ENCODE measurements at places on chromosomes 1 and 21.

DNA sequence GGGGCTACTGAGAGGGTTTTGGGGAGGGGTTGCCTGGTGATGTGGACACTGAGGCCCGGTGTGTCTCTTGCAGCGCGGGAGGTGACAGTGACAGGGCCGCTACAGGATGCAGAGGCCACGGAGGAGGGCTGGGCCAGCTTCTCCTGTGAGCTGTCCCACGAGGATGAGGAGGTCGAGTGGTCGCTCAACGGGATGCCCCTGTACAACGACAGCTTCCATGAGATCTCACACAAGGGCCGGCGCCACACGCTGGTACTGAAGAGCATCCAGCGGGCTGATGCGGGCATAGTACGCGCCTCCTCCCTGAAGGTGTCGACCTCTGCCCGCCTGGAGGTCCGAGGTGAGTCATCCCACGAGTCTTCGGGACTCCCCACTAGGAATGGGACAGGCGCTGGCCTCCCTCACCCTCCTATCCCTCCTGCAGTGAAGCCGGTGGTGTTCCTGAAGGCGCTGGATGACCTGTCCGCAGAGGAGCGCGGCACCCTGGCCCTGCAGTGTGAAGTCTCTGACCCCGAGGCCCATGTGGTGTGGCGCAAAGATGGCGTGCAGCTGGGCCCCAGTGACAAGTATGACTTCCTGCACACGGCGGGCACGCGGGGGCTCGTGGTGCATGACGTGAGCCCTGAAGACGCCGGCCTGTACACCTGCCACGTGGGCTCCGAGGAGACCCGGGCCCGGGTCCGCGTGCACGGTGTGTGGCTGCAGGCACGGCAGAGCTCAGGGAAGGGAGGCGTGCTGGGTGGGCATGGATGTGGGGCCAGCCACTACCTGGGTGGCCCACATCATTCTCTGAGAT lies 72.5 kb downstream of the OBSCN start:
- peak; percentile 71 for DNase-seq

DNA sequence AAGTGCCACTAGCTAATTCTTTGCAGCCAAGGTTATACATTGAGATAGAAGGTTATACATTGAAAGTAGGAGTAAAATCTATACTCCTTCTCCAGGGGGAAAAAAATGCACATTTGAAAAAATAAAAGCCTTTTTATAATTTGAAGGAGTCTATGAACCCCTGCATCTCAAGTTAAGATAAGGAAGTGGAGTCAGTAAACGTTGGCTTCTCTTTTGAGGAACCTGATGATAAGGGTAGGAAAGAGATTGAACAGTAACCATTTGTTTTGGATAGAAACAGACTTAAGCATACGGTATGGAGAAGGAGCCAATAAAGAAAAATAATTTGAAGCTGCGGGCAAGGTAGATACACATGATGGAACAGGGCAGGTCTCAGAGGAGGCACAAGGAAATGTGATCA lies 64.1 kb downstream of the RPAP2 start:
- no peak for DNase-seq

GRCh38 chr1:36081926-36082485 lies 1.9 kb upstream of the TEKT2 start:
- DNase-seq: no peak

- no peak for DNase-seq
Observed at GRCh38 chr1:202588503-202589189, 121.6 kb downstream of the SYT2 start.

- DNase-seq: no peak
Observed at GRCh38 chr1:210607361-210607760, 278.7 kb downstream of the HHAT start.

- no peak for DNase-seq
Observed at GRCh38 chr1:7491818-7492173, 279.3 kb upstream of the VAMP3 start.

- DNase-seq: no peak
Observed at GRCh38 chr1:97907886-97908285, 12.9 kb downstream of the DPYD start.

GRCh38 chr1:46466477-46467182 lies 23.0 kb upstream of the DMBX1 start:
- no peak for DNase-seq

GRCh38 chr1:6075748-6076147 lies 30.1 kb downstream of the KCNAB2 start:
- no peak for DNase-seq

DNA sequence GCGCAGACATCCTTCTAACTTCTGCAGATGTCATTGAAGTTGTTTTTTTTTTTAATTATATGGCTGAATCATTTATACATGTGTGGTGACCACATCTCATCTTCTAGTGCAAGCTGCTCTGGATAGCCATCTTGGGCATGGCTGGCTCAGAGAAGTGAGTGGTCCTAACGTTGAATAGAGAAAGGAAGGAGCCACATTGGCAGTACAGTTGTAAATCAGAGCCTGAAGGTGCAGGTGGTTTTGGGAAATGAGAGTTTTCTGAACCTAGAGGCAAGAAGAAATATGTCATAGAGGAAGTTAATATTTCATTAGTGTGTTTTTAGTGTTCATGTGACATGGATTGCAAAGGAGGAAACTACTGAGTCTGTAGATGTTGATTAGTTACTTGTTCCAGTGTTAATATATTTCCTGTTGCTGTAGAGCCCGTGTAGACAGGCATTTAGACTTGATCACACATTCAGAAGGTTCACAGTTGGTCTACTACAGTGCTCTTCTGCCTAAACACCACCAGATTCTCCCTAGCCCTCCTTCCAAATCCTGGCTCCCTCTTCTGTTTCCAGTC lies 163.7 kb downstream of the ROR1 start:
- DNase-seq: no peak

- no peak for DNase-seq
Observed at GRCh38 chr1:4001461-4001860, 101.4 kb upstream of the C1orf174 start.

DNA sequence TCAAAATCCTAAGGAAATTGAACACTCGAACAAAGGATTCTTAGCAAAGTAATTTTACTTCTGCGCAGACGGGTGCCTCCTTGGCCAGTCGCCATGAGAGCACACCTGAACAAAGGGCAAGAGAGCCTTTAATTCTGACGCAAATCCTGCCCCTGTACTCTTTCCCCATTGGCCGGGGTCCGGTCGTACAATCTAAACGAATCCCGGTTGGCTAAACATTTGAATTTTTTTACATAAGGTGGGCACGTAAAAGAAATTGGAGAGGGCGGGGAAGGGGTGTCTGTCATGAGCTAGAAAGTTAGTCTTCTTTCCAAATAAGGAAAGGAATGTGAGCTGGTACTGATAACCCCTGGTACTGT lies 8.2 kb upstream of the IL22RA1 start:
- no peak for DNase-seq

DNA sequence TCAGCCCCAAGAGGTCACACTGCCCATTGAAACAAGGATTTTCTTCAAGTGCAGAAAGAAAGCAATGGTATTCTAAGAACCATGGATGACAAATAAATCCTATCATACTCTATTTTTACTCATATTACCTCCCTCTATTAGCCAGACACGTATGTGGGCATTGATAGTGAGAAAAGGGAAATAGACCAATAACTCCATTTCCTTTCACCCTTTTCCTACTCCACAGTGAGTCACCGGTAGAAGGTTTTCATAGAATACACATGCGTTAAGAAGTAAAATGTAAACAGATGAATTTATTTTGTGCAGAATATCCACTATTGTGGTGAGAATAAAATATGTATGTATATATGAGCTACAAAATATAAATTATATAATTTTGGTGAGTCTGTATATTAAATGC lies 568.9 kb upstream of the ADGRL4 start:
- no peak for DNase-seq

DNA sequence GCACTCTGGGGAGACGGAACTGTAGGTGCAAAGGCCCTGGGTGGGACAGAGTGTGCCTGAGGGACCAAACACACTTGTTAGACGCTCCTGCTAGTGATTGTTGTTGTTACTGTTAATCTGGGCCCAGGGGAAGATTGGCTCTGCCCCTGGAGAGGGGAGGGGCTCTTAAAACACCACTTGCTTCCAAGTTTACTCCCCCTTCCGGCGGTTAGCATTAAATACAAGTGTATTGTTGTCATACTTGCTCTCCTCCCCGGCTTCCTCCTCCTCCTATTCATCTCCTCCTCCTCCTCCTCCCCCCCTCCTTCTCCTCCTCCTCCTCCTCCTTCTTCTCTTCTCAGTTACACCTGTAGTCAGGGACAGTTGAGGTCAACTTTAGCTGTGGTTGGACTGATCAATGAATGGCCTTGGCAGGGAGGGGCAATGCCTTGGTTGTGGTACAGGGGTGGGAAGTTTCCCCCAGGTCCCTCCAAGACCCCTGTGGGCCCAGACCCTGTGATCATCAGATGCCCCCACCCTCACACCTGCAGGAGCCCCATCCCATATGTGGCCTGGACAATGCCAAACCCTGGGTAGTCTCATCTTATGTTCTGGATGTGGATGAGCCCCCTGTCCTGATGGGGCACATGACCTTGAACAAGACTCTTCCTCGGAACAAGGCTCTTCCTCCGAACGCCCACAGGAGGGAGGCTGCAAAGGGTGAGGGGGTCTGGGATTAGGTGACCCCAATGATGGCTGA lies 217.3 kb downstream of the PTPRU start:
- no peak for DNase-seq

DNA sequence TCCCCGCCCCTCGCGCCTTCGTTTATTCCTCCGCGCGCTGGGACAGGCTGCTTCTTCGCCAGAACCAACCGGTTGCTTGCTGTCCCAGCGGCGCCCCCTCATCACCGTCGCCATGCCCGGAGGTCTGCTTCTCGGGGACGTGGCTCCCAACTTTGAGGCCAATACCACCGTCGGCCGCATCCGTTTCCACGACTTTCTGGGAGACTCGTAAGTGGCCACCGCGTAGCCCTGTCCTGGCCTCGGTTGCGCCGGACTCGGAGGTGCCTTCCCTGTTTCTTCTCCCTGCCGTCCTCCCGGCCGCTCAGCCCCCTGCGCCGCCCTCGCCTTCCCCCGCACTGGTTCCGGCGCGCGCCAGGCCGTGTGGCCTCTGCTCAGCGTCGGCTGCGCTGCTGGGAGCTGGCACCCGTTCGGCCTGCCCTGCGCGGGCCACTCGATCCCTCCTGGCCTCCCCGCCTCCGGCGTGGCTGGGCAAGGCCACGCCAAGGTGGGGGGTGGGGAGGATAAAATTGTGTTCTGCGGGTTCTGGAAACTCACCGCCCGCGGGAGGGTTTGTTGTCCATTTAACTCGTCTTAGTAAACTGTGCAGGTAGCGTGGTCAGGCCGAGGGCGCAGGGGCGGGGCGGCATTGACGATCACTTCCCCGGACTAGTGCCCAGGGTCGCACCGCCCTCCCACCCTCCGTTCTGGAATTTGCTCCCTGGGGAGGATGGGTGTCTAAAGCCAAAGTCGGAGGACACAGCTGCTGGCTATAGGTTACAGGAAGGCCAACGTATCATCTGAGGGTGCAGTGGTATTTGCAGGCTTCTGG lies at the start of gene PRDX6:
Gene PRDX6, plus strand, starts transcription at position 50 of the 808 bp plus-strand sequence. Its CDS starts 63 bp downstream, at position 113.
- peak; percentile 94 for DNase-seq
